ENCODE measurements at places on chromosomes 11 and 22.

- DNase-seq, result peak; percentile 75
Observed at GRCh38 chr11:68206211-68206610, 6.9 kb downstream of the KMT5B start.

DNA sequence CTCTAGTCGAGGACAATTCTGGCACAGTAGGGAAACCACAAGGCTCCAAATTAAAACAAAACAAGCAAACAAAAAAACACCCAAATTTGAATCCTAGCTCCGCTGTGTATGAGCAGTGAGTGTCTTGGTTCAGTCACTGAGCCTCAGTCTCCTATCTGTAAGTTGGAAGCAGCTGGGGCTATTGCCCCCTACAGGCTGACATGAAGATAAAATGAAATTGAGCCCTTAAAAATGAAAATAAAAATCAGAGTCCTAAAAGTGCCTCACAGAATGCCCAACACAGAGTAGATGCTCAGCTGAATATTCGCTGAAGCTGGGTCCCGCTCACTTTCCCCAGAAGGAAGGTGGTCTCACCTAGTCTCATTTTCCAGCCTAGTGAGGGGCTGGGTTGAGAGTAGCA lies 65.2 kb downstream of the PDE2A start:
- peak; percentile 34 for DNase-seq

- peak; percentile 3 for DNase-seq
Observed at GRCh38 chr11:114040706-114041211, 18.8 kb upstream of the ZBTB16 start.

- DNase-seq, result peak; percentile 64
Observed at GRCh38 chr11:78212586-78213371, 24.1 kb downstream of the USP35 start.

DNA sequence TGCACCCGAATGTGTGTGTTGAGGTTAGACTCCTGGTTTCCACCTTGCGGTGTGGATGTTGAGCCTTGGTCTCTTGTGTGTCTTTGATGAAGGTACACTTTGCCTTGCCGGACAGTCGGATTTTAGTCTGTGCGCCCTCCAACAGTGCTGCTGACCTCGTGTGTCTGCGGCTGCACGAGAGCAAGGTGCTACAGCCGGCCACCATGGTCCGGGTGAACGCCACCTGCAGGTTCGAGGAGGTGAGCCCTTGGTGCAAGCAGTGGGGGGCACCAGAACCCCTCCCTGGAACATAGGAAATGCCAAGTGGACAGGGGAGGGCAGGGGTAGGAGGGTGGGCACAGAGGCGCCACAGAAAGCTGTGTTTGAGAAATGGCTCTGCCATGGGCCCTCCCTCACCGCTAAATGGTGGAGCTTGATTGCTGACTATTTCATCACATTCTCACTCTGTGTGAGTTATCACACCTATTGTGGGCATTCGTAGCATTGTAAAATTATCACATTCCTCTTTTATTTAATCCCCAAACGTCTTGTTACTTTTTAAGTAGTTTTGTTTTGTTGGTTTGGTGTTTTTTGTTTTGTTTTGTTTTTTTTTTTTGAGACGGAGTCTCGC lies 26.4 kb upstream of the PANX2 start:
- no peak for DNase-seq

DNA sequence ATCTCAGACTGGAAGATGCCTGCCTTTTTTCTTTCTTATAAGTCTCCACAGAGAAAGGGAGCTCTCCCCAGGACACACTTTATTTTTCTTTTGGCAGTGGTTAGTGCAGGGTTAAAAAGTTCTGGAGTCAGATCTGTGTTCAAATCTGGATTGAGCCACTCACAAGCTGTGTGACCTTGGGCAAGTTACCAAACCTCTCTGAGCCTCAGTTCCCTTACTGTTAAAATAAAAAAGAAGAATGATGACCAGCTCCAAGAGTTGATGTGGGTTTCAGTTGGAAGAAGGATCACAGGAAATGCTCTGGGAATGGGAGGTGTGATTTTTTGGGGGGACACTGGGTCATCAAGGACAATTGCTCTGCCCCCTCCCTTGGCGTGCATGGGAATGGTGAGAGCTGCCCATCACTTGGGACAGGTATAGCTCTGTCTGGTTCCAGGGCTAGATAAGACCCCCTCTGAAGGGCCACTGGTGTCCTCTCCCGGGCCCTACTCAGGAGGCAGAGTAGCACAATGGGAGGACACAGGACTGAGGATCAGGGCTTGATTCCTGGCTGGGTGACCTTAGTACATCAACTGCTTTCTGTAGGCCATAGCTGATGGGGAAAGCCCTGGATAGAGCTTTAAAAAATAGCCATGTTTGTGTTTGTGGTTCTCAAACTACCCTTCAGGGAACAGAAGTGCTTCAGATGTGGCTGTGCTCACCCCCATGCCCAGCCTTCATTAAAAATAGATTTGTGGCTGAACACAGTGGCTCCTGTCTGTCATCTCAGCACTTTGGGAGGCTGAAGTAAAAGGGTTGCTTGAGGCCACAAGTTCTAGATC lies 228.3 kb downstream of the MIAT start:
- DNase-seq, result no peak

- DNase-seq, result no peak
Observed at GRCh38 chr11:133081730-133082452, 450.4 kb downstream of the OPCML start.

GRCh38 chr11:112655371-112655770 lies 305.8 kb upstream of the NCAM1 start:
- DNase-seq, result peak; percentile 77

GRCh38 chr11:70319396-70320076 lies 49.0 kb downstream of the PPFIA1 start:
- no peak for DNase-seq

- DNase-seq, result no peak
Observed at GRCh38 chr11:11335043-11335442, 18.0 kb downstream of the CSNK2A3 start.

- no peak for DNase-seq
Observed at GRCh38 chr22:39734866-39735265, 158.7 kb downstream of the ENTHD1 start.

- DNase-seq, result peak; percentile 48
Observed at GRCh38 chr11:76803811-76804600, 20.9 kb downstream of the TSKU start.

GRCh38 chr11:10407055-10407454 lies 48.0 kb upstream of the AMPD3 start:
- peak; percentile 35 for DNase-seq

DNA sequence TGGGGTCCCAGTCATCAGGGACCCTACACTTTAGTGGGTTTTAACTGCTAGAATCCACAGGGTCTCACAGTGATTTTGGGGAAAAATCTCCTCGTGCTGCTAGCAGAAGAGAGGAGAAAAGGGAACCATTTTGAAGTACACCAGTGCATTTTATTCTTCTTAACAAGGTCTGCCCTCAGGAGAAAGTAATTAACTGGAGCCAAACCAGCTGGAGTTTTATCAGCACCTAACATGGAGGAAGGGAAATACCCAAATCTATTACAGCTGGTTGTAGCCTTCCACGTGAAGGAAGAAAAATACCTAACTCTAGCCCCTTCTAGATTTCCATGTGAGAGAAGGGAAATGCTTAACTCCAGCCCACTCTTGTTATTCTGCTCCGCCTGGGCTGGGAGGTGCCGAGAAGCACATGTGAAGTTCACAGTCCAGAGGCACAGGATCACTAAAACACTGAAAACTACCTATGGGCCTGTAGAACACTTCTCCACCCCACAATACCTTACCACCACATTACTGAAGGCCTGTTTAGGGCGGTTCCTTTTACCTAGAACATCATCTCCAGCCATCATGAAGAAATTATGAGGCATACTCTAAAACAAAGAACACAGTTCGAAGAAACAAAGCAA lies 31.3 kb upstream of the TEAD1 start:
- DNase-seq, result peak; percentile 41

DNA sequence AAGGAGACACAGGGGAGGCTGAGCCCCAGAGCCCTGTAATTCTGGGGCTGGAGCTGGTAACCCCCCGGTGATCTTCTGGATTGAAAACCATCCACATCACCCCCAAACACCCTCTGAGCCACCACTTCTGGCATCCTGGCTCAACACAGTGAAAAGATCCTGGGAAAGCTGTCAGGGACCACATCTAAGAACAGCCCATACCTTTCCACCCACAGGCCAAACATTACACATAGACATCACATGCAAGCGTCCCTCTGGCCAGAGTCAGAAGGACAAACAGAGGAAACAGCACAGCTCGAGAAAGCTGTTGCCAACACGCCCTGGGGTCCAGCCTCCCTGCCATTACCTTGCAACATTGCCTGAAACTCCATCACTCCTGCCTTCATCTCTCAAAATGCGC lies 469.5 kb downstream of the SOX6 start:
- DNase-seq, result peak; percentile 79

GRCh38 chr11:15223318-15223717 lies 108.6 kb downstream of the INSC start:
- peak; percentile 62 for DNase-seq

GRCh38 chr11:66835768-66836405 lies 7.4 kb upstream of the RCE1 start:
- peak; percentile 85 for DNase-seq

- DNase-seq, result peak; percentile 53
Observed at GRCh38 chr11:74749127-74749964, 697 bp downstream of the RNF169 start.

DNA sequence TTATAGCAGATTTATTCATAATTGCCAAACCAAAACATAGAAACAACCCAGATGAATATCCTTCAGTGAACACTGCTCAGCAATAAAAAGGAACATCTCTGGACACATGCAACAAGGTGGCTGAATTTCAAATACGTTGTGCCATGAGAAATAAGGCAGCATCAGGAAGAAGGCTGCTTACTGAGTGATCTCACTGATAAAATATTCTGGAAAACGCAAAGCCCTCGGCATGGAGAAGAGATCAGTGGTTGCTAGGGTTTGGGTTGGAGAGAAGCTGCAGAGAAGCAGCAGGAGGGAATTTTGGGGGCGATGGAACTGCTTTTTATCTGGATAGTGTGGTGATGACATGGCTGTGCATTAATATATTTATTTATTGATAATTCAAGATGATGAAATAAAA lies 11.0 kb upstream of the SHANK2 start:
- DNase-seq, result peak; percentile 30

DNA sequence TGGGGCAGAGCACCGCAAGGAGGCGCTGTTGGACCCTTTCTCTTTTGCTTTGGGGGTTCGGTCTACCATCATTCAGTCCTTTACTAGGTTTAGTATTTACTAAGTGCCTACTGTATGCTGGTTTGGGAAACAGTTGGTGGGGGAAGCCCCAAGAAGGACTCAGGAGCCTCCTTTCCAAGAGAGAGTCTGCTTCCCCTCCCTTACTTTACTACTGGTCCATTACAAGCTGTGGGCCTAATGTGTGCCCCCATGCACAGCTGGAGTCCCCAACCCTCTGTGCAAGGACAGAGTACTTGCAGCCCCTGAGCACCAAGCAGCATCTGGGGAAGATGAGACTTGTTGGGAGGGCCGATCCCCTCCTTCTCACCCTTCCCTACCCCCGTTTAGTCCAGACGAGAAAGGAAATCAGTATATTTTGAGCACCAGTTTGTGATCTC lies 876 bp upstream of the UBE2L6 start:
- peak; percentile 51 for DNase-seq

DNA sequence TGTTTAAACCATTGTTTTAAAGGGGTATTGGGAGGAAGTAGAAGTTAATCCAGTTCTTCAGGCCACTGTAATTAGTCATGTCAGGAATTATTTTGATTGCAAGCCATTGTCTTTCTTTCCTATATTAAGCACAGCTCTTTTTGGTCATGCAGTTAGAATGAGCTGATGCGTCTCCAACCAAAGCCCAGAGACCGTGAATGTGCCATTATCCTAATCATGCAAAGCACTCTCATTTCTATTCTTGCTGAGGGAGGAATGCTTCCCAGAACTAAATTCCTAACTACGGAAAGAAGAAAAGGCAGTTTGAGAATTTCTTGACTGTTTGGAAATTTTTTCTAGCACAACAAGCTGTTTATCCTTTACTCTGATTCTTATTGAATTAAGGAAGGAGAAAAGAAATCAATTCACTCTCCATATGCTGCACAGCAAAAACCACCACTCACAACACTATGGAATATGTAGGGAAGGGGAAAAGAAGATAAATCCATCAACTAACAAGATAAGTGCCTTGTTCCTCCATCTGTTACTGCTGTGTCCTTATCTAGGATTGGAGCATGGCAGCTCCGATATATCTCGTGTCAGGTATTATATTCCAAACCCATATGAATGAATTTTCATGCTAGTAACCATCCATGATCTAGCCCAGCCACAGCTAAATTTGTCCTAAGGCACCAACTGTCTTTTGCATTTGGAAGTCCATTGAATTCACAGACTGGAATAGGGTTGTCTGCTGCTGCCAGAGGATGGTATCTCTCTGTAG lies 70.8 kb downstream of the NTM start:
- no peak for DNase-seq

DNA sequence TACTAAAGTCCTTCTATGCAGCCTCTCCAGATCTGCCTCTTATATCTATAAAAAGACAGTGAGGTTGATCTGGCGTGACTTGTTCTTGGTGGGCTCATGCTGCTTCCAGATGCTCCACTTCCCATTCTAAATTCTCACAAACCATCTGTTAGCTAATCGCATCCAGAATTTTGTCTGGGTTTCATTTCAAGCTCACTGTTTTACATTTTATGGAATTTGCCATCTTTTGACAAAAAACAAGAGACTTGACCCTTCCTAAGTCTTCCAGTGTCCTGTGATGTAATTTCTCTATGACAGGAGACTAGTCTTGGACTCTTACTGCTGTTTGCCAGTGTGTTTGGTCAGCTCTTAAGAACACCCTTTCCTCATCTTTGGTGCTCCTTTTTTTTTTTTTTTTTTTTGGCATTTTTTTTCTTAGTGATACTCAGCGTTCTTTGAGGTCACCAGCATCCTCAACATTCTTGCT lies 23.0 kb downstream of the CRKL start:
- no peak for DNase-seq

- no peak for DNase-seq
Observed at GRCh38 chr11:40139536-40139935, 1319.9 kb downstream of the LRRC4C start.

DNA sequence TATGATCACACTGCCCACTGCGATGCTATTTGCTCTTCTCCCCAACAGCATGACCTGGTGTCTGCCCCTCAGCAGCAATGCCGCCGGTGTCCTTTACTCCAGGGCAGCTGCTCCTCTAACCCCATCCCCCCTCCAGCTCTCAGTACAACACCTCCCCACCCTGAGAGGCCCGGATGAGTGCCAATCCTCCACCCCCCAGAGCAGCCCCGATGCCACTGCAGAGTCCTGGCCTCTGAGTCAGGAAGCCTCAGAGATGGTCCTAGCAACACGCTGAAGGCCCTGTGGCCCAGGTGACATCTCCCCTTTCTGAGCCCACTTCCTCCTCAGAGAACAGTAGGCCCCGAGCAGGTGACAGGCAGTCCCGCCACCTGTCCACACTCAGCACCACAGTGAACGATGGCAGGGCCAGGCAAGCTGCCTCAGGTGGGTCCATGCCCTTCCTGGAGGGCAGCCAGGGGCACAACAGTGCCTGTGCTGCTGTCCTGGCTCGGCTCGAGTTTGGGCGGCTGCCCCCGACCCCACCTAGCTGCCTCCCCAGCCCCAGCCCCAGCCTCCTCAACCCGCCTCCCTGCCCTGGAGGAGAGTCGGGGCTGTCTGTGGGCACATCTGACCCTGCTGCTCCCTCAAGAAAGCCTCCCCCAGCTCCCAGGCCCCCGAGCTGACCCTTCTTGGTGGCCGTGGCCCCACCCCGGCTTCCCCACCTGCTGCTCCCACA lies 3.9 kb upstream of the NDUFS8 start:
- DNase-seq, result no peak

All from fibroblast of lung (primary cell).